ENCODE measurements at places on chromosomes 12 and 14. TPM values are rescaled to one million over a fixed set of nuclear protein-coding genes. Genes with fewer than 3 reads are reported as not detected.

The CACNA1C gene
- 0.14 TPM for total RNA-seq

The RAB5B gene
- 51.0 TPM for total RNA-seq

The THAP2 gene
- 9.0 TPM for total RNA-seq

The NGB gene
- total RNA-seq, result not detected

The DEPDC4 gene
- total RNA-seq, result 1.8 TPM

The CEBPE gene
- total RNA-seq, result not detected

The CLEC1A gene
- total RNA-seq, result not detected

The HCAR1 gene
- total RNA-seq, result 2.8 TPM

The VWF gene
- total RNA-seq, result not detected

DNA sequence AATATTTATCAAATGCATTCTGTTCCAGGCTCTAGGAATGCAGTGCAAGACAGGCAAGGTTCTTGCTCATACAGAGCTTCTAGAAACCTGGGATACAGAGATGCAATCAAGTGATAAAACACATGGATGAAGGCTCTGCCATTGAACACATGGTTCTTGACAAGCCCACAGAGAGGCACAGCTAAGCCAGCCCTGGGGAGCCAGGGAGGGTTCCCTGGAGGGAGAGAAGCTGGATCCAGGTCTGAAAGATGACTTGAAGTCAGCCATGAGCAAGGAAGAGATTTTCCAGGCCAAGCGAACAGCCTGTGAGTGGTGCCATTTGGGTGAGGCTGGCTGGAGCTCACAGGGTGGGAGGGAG, 66.2 kb downstream of the IRF2BPL start:
- peaks cover 80% of the 10 kb centered on the region for H3K4me1 ChIP-seq
- no peaks in the 10 kb centered on the region for H3K27me3 ChIP-seq
- H3K27ac ChIP-seq, result peak overlapping the region; percentile 95
- H3K4me3 ChIP-seq, result peak overlapping the region; percentile 50
- no peaks in the 10 kb centered on the region for H3K36me3 ChIP-seq
- no peak for DNase-seq

DNA sequence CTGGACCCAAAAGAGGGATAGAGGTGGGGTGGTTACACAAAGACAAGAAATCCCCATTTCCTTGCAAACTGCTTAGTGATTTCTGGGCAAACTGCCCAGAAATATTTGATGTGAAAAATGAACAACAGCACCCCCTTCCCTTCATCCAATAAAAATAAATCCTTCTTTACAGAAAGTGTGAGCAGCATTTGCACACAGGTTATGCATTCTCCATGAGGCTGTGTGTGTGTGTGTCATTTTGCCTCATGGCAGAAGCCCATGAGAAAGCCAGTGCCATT, 17.2 kb upstream of the NRXN3 start:
- H3K36me3 ChIP-seq, result no peaks in the 10 kb centered on the region
- DNase-seq, result no peak
- H3K27me3 ChIP-seq, result peaks cover 1% of the 10 kb centered on the region
- H3K4me1 ChIP-seq, result peaks cover 9% of the 10 kb centered on the region
- no peak overlapping the region for H3K4me3 ChIP-seq

- no peak for DNase-seq
- H3K27me3 ChIP-seq, result peaks cover 9% of the 10 kb centered on the region
- peaks cover 5% of the 10 kb centered on the region for H3K4me1 ChIP-seq
- H3K36me3 ChIP-seq, result no peaks in the 10 kb centered on the region
- no peak overlapping the region for H3K4me3 ChIP-seq
Measured at GRCh38 chr12:89775063-89775985, 66.7 kb upstream of the ATP2B1 start.

- no peaks in the 10 kb centered on the region for H3K27me3 ChIP-seq
- no peak overlapping the region for H3K27ac ChIP-seq
- H3K36me3 ChIP-seq, result peaks cover 2% of the 10 kb centered on the region
- no peak overlapping the region for H3K4me3 ChIP-seq
Measured at GRCh38 chr12:104733717-104734175, 224.3 kb downstream of the SLC41A2 start.

DNA sequence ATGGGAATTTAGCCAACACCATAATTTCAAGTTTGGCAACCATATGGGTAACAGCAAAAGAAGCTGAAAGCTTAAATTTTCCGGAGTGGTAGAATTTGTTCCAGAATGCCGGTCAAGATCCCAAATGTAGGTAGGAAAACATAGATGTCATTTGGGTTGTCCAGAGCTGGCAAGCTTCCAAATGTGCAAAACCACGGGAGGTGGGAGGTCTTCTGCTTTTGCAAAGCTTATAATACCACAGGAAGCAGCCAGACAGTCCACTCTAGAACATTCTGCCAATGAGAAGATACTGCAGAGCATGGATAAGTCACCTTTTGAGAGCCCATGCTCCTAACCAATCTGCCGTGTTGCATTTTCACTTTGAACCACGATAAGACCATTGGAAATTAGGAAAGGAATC, 26.4 kb upstream of the BATF start:
- peaks cover 3% of the 10 kb centered on the region for H3K36me3 ChIP-seq
- no peaks in the 10 kb centered on the region for H3K27me3 ChIP-seq
- H3K27ac ChIP-seq, result peak overlapping the region; percentile 96
- no peak for DNase-seq

DNA sequence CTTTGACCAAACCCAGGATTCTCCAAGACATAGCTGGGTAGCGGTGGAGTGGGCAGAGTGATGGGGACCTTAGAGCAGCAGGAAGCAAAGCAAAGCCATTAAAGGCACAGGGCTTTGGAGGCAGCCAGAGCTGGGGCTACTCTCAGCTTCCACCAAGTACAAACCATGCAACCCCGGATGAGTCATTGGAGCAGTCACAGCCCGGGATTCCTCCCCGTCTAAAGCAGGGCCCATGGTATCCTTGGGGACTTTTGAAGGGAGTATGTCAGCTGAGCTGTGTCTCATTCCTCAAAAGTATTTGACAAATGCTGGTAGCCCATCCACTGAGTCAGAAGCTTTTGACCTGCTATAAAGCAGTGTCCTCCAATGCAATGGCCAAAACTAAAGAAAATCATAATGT, 9.7 kb upstream of the IFI27 start:
- H3K27me3 ChIP-seq, result no peaks in the 10 kb centered on the region
- no peak for DNase-seq
- H3K27ac ChIP-seq, result no peak overlapping the region
- H3K36me3 ChIP-seq, result no peaks in the 10 kb centered on the region
- no peak overlapping the region for H3K4me3 ChIP-seq

- DNase-seq, result no peak
- no peak overlapping the region for H3K27ac ChIP-seq
- H3K4me3 ChIP-seq, result no peak overlapping the region
- no peaks in the 10 kb centered on the region for H3K4me1 ChIP-seq
- no peaks in the 10 kb centered on the region for H3K36me3 ChIP-seq
- H3K27me3 ChIP-seq, result no peaks in the 10 kb centered on the region
Measured at GRCh38 chr12:75087654-75088053, 122.0 kb downstream of the KCNC2 start.

- DNase-seq, result no peak
- H3K4me1 ChIP-seq, result peaks cover 46% of the 10 kb centered on the region
- H3K4me3 ChIP-seq, result peak overlapping the region; percentile 98
- H3K27ac ChIP-seq, result peak overlapping the region; percentile 94
Measured at GRCh38 chr12:93440043-93440835, 1.5 kb downstream of the UBE2N start.

DNA sequence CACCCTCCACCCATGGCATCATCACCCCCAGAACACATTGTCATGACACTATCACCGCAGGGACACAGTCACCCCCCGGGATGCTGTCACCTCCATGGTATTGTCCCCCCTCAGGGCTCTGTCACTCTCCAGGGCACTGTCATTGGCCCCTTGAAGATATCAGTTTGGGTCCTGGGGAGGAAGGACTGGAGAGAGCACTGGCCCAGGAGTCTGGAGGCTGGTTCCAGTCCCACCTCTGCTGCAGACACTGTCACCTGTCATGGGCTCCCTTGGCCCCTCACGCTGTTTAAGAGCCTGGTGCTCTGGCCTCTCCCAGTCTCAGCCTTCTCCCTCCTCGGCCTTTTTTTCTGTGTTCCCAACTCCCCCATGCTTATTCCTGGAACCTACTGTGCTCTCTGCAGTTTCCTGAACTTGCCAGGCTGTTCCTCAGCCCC, 31.9 kb downstream of the SERPINA3 start:
- H3K36me3 ChIP-seq, result no peaks in the 10 kb centered on the region
- no peak overlapping the region for H3K4me3 ChIP-seq
- H3K4me1 ChIP-seq, result no peaks in the 10 kb centered on the region
- H3K27ac ChIP-seq, result no peak overlapping the region

- DNase-seq, result no peak
- H3K4me1 ChIP-seq, result no peaks in the 10 kb centered on the region
- no peaks in the 10 kb centered on the region for H3K27me3 ChIP-seq
Measured at GRCh38 chr14:92982956-92983355, 60.0 kb downstream of the CHGA start.

GRCh38 chr14:105448706-105449111, 25.9 kb upstream of the CRIP2 start:
- peak; percentile 41 for DNase-seq
- no peaks in the 10 kb centered on the region for H3K27me3 ChIP-seq
- H3K36me3 ChIP-seq, result peaks cover 6% of the 10 kb centered on the region
- H3K27ac ChIP-seq, result no peak overlapping the region
- no peaks in the 10 kb centered on the region for H3K4me1 ChIP-seq
- H3K4me3 ChIP-seq, result no peak overlapping the region

GRCh38 chr12:67509666-67510386, 138.7 kb upstream of the DYRK2 start:
- H3K4me3 ChIP-seq, result no peak overlapping the region
- H3K27me3 ChIP-seq, result peaks cover 14% of the 10 kb centered on the region
- H3K27ac ChIP-seq, result no peak overlapping the region
- no peaks in the 10 kb centered on the region for H3K36me3 ChIP-seq

- H3K4me3 ChIP-seq, result no peak overlapping the region
- H3K27ac ChIP-seq, result no peak overlapping the region
- no peaks in the 10 kb centered on the region for H3K4me1 ChIP-seq
- no peak for DNase-seq
Measured at GRCh38 chr12:10075451-10075850, 23.3 kb downstream of the CLEC1A start.

DNA sequence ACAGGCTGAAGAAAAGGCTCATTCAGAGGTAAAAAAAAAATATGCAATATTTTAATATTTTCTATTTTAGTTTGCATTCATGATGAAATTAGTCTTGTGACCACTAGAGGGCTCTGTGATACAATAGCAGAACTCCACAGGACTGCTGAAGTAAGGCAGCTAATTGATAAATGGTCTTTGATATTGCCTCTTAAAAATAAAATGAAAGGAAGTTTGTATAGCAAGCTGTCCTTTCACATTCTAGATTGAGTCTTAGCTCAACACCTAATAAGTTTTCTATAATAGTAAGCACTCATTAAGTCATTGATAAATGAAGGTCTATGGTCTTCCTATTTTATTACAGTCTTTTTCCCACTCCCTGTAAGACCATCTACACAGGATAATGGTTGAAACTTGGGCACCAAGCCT, 315.7 kb downstream of the NAV3 start:
- no peak for DNase-seq
- no peaks in the 10 kb centered on the region for H3K27me3 ChIP-seq
- H3K4me3 ChIP-seq, result no peak overlapping the region
- H3K4me1 ChIP-seq, result no peaks in the 10 kb centered on the region

- peak overlapping the region; percentile 54 for H3K27ac ChIP-seq
- H3K4me1 ChIP-seq, result peaks cover 72% of the 10 kb centered on the region
- H3K36me3 ChIP-seq, result peaks cover 46% of the 10 kb centered on the region
- no peak for DNase-seq
- no peaks in the 10 kb centered on the region for H3K27me3 ChIP-seq
- H3K4me3 ChIP-seq, result no peak overlapping the region
Measured at GRCh38 chr14:71592361-71592760, 339.9 kb upstream of the RGS6 start.

DNA sequence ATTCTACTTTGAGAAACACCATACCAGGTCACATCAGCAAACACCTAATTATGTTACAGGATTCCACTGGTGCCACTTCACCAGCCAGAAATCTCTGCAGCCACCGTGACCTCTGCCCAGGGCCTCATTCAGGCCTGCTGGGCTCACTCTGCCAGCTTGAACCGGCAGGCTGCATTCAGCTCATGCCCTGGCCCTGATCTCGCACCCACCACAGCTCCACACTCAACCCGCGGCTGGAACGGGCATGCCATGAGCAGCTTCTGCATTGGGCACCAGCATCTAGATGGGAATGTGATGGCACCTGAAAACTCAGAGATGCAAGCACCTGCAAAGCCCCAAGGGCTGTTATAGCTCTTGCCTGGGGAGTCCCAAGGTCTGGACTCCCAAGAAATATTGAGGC, 168.7 kb downstream of the DPY19L2 start:
- H3K27me3 ChIP-seq, result no peaks in the 10 kb centered on the region
- H3K27ac ChIP-seq, result no peak overlapping the region
- no peak for DNase-seq

DNA sequence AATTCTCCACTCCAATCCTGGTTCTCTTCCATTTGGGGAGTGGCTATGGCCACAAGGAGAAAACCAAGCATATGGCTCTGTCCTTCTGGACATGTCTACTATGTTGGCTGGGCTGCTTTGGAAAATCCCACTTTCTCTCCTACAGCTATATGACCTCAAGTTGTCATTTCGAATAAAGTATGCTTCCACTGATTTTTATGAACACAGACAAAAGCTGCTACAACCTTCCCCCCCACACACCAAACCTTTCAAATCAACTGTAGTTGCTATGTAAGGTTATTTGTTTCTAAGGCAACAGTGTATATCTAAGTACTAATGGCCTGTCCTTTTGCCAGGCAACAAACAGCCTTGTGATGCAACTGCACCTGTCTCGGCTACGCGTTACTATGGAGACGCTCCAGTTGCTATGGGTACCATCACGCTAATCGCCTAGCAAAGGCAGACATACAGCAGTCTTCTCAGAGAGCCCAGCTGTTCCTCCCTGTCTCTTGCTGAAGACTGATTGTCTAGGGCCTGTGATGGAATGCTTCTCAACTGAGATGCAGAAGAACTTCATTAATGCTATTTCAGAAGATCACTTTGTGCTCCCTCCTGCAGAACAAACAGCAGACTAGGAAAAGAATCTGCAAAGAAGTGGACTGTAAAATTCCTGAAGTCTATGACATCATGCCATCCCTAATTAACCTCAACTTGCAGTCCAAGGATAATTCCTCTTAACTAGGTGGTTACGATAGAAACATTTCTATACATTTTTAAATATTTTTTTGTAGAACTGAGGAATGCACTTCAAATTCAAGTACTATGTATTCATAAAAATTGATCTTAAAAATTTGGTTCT, 67.6 kb downstream of the FOXN3 start:
- no peaks in the 10 kb centered on the region for H3K27me3 ChIP-seq
- no peak overlapping the region for H3K27ac ChIP-seq
- DNase-seq, result no peak
- peaks cover 39% of the 10 kb centered on the region for H3K4me1 ChIP-seq

- H3K4me3 ChIP-seq, result no peak overlapping the region
- no peaks in the 10 kb centered on the region for H3K27me3 ChIP-seq
- DNase-seq, result no peak
- peaks cover 5% of the 10 kb centered on the region for H3K4me1 ChIP-seq
- H3K36me3 ChIP-seq, result peaks cover 38% of the 10 kb centered on the region
Measured at GRCh38 chr12:115998119-115998633, 279.3 kb downstream of the MED13L start.
